ENCODE measurements at places on chromosomes 7 and 10. TPM values are rescaled to one million over a fixed set of nuclear protein-coding genes. Genes with fewer than 3 reads are reported as not detected.

GRCh38 chr10:84876116-84876999 is 548.0 kb downstream of the CCSER2 start:
- no peak for DNase-seq

DNA sequence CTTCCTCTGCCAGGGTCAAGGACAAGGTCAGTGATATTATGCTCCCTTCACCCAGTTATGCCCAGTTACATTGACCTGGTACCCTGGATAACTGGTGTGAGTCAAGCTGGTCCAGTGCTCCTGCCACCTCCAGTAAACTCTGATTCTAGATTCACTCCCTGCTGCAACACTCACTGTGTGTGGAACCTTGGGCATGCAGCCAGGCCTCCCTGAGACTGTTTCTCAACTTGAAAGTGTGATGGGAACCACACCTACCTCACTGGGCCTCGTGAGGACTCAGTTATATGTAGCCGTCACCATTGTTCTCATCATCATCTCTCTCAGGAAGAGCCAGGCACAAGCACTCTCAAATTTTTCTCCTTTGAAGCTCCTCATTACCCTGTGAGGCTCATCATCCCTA is 935 bp upstream of the ZNF736 start:
- no peak for DNase-seq

GRCh38 chr10:42637142-42637541 is 1.2 kb downstream of the ZNF33B start:
- DNase-seq = no peak

Gene ARL5B
- 5.4 TPM for total RNA-seq

GRCh38 chr7:70237256-70237655 is 639.0 kb downstream of the AUTS2 start:
- no peak for DNase-seq

Gene THSD7A
- 0.93 TPM for total RNA-seq

DNA sequence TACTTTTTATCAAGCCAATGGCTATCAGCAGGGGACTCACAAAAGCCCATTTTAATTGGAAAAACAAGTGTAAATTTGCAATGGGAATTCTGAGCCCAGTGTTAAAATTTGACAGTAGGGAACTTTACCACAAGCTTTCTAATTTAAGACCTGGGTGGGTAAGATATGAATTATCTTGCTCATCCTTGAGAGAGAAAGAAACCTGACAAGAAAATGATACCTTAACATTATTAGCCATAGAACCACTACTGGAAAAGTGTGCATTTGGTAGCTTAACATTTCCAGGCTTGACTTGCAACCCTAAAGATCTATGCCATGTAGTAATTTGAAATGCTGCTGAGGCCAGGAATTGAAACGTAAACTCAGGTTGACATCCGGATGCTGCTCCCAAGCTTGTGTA is 2.7 kb upstream of the ST8SIA6 start:
- DNase-seq = no peak

DNA sequence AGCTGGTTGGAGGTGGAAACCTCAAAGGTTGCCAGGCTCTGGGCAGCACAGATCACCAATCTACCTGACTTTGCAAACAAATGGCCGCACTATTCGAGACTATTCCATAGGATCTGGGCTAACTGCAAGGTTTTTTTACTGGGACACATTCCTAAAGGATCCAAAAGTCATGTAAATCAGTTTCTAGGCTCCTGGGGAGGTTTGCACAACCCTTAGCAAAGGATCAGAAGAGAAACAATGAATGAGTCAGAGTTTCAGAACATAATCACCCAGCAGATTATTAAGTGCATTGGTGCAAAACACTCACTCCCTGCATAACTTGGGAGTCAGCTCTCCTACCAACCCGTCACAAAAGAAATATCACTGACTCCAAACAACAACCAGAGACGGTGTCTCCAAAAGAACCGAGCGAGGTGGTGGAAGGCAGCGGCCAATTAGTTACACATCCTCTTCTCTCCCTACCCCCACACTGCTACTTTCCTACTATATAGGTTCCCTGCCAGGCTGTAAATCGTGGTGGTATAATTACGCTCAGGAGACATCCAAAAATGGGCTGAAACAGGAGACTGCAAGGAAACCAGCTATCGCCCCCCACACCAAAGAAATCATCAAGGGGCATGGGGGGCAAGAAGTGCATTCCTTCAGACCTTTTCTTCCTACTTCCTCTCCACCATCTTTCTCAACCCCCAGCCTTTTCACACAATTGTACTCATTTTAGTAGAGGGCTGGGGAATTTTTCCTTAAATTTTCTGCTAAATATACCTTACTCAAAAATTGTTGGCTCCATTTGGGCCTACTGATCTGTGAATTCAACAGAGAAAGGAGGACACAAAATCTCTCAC is 3.2 kb downstream of the UBE2H start:
- peak; percentile 27 for DNase-seq
